ENCODE measurements at places on chromosomes 13 and 19.
A peak's percentile ranks its signal among the peaks of the same experiment; 100 is the strongest.

DNA sequence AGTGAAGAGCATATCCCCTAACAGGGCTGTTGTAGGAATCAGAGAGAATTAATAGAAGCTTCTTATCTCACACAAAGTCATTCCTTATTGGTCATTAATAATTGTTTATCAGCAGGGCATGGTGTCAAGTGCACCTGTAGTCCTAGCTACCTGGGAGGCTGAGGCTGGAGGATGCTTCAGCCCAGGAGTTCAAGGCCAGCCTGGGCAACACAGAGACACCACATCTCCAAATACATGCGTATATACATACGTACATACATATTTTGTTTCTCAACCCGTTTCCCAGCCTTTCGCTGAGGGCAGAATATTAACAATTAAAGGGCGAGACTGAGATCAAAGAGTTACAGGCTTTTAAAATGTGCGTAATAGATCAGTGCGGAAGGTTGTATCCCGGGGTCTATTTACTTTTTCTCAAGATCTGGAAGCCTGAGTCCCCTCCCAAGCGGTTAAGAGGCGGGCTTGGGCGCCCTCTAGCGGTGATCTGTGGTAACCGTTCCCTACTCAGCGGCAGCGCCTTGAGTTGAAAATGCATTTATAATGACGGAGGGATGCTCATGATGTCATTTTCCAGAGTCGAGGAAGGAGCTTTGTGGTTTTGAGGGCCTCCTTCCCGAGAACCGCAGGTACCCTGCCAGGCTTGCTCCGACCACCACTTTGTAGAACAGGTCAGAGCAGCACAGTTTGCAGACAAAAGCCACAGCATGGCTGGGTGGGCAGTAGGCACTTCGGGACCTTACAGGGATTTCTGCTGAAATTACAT is 169.6 kb upstream of the GPR12 start:
- peak; percentile 70 for DNase-seq

- no peak for DNase-seq
These were observed 846.9 kb upstream of the MIR17HG start for GRCh38 chr13:90500569-90500968.

DNA sequence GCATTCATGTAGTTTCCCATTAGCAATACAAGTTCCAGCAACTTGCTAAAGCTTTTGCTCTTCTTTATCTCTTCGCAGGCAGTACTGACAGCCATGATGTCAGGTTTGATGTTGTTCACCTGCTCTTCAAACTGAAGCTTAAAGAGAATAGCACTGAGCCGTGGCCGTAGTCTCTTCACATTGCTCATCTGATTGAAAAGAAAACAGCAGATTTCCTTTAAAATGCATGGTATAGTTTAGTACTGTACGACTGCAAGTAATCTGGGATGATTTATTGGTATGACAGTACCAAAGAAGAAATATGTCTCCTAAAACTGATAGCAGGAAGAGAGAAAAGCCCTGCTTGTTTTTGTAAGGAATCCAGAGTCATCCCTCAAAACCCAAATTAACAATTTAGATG is 284.4 kb downstream of the DIAPH3 start:
- no peak for DNase-seq

- DNase-seq = no peak
These were observed 13.2 kb downstream of the ATCAY start for GRCh38 chr19:3893509-3894179.

- DNase-seq = no peak
These were observed 16.6 kb downstream of the PPP2R1A start for GRCh38 chr19:52206481-52206880.

- DNase-seq = no peak
These were observed 3.6 kb downstream of the CEACAM20 start for GRCh38 chr19:44525721-44526430.

DNA sequence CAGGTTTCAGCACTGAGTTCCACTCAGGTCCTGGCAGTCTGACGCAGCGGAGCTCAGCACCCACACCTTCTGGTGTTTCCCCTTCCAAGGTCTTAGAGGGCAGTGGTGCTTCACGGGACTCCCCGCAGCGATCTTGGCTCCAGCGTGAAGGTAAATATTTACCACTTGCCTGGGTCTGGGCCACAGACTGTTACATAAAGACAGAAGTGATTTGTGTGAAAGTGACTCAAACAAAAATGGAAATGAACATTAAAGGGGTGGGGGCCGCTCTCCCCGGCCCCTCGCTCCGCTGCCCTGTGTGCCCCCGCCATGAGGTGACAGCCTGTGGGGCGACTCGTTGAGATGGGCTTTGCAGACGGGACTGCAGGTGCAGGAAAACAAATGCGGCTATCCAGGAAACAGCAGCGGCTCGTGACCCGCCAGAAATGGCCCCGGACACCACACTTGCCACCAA is 55.0 kb downstream of the GGACT start:
- DNase-seq = peak; percentile 46

DNA sequence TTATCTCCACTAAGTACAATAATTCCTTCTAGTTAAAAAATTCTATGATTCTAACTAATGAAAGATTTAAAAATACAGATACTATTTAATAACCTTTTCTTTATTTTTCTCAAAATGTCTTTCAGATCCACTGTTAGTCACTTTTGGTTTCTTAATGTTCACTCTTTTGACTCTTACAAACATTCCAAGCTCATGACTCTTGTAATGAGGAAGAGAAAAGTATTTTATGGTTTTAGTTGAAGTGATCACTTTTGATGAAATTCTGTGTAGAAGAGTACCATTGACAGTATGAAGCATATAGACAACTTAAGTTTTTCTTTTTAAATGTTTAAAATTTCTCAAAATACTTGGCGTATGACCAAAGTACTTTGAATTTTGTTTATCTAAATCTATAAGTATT is 27.8 kb downstream of the COG3 start:
- DNase-seq = peak; percentile 66

DNA sequence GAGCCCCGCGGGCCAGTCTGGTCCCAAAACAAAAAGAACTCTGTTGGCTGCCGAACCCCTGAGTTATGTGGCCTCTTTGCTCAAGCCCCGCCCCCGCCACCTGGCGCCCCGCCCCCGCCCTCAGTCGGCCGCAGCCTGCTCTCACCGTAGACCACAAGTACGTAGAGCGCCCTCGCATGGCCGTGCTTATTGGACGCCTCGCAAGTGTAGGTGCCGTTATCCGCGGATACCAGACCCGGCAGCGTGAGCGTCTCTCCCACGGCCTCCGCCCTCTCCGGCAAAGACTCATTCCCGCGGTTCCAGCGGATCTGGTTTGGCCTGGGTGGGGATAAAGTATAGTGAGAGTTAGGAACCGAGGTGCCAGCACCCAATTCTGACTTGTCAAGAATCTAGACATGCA is 5.5 kb upstream of the ZNF428 start:
- DNase-seq = no peak

GRCh38 chr13:28558567-28558966 is 63.6 kb upstream of the FLT1 start:
- peak; percentile 81 for DNase-seq

DNA sequence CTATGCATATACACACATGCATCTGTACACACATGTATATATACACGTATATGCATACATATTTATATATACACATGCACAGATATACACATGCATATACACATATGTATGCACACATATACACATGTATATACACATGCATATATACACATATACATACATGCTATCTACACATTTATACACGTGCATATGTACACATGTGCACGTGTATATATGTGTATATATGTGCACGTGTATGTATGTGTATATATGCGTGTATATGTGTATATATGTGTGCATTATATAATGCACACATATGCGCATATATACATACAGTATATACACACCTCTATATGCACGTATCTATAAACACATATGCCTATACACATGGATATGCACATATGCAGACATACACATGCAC is 17.8 kb downstream of the ARHGEF7 start:
- no peak for DNase-seq

- no peak for DNase-seq
These were observed 5.1 kb upstream of the TGFBR3L start for GRCh38 chr19:7909471-7910067.

GRCh38 chr13:93290503-93290902 is 63.9 kb downstream of the GPC6 start:
- DNase-seq = no peak

DNA sequence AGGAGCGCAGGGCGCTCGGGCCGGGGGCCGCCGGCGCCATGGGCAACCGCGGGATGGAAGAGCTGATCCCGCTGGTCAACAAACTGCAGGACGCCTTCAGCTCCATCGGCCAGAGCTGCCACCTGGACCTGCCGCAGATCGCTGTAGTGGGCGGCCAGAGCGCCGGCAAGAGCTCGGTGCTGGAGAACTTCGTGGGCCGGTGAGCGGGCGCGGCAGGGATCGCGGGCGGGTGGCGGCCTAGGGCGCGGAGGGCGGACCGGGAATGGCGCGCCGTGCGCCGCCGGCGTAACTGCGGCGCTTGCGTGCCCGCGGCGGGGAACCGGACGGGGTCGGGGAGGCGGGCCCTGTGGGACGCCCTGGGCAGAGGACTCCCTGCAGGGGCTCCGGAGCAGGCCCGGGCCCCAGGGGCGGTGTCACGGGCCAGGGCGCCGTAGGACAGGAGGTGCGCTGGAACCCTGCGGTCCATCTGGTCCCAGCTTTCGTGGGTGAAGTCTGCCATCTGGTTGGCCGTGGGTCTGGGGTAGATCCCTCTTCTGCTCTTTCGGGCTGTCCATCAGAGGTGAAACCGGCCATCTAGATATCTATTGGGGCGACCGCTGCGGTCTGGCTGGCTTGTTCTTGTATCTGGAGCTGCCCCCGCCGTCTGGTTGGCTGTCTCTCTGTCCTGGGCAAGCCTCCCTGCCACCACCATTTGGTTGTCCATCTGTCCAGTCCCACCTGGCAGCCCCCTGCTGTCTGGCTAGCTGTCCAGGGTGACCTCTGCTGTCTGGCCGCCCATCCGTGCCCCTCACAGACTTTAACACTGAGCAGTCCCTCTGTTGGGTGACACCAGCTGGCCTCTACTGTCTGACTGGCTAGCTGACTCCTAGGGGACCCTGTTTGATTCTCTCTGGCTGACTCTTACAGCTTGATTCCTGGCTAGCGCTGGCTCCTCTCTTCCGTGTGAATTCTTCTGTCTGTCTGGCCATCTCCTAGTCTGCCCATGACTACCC is 622 bp downstream of the DNM2 start:
- DNase-seq = peak; percentile 52

DNA sequence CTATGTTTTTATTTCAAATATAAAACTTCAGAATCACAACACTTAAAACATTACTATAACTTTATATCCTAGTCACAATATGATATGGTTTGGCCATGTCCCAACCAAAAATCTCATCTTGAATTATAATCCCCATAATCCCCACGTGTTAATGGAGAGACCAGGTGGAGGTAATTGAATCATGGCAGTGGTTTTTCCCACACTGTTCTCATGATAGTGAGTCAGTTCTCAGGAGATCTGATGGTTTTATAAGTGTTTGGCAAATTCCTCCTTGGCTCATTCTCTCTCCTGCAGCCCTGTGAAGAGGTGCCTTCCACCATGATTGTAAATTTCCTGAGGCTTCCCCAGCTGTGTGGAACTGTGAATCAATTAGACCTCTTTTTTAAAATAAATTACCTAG is 307.6 kb downstream of the SPRY2 start:
- peak; percentile 21 for DNase-seq

DNA sequence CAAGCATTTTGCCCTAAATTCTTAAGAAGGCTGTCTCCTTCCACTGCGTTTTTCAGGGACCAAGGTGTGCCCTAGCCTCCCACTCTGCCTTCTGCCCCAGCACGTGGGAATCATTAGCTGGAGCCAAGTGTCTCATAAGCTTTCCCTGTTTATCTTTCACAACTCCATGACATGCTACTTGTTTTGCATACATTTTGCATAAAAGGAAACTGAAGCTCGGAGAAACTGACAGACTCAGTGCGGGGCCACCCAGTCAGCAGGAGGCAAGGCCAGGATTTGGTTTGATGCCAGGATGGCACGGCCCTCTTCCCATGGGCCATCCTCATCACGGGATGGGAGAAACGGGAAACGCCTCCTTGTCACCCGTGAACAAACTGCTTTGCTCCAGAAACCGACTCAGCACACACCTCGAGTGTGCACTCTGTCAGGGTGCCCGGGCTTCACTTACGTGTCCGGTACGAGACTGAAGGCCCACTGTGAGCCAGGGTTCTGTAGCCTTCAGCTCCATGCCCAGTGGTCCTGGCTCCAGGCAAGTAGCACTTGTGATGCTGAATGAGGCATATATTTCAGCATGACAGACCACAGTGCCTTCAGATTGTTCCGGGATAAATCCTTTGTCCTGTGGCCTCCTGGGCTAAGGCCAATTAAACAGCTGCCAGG is 9.6 kb downstream of the CEBPA start:
- peak; percentile 51 for DNase-seq

DNA sequence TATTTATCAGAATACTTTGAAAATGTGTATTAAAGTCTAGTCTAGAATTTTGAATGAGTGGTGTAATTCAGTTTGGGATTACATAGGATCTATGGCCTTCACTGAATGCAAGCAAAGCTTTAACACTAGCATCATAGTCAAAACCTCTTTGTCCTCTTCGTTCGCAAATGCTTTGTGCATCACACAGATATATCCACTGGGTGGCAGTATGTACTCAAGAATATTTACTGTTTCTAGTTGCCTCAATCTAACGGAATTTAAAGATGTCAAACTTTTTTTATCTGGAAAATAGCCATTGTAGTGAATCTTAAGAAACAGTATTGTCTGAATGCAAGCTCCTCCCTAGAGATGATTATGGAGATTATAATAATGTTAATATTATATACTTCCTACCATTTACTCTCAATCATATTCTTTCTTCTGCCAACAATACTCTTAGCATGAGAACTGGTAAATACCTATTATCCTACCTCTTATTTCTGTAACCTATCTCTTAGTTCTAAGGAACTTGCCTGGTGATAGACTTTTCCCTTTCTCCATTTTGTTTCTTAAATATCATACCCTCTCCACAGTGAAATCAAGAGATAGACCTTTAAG is 25.8 kb downstream of the LACC1 start:
- DNase-seq = peak; percentile 64

- DNase-seq = peak; percentile 24
These were observed 48.6 kb downstream of the FGF9 start for GRCh38 chr13:21719463-21719862.

- DNase-seq = no peak
These were observed 405 bp upstream of the ZNF569 start for GRCh38 chr19:37467608-37468090.

DNA sequence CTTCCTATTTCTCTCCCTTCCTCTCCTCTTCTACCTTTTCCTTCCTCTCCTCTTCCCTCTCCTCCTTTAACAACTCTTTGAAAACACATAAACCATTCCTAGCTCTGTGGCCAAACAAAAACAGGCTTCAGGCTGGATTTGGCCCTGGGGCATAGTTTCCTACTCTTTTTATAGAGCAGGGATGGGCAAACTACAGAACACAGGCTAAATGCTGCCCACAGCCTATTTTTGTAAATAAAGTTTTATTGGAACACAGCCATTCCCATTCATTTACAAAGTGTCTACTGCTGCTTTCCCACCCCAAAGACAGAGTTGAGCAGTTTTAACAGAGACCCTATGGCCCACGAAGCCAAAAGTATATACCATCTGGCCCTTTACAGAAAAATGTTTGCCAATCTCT is 35.4 kb downstream of the LHFPL6 start:
- DNase-seq = no peak

GRCh38 chr19:4362101-4362828 is 18.9 kb downstream of the MPND start:
- no peak for DNase-seq
